ENCODE measurements at places on chromosomes 11 and 22.

GRCh38 chr22:26398741-26399153, 30.3 kb upstream of the ASPHD2 start:
- DNase-seq = no peak

GRCh38 chr22:27690599-27690998, 111.0 kb downstream of the MN1 start:
- DNase-seq = no peak

GRCh38 chr22:30920407-30920806, 48.2 kb downstream of the MORC2 start:
- DNase-seq = peak; percentile 27

- DNase-seq = no peak
Measured at GRCh38 chr22:24588381-24588756, 4.5 kb downstream of the LRRC75B start.

GRCh38 chr22:39568278-39568981, 2.1 kb upstream of the CACNA1I start:
- DNase-seq = no peak

GRCh38 chr11:11396301-11397035, 43.4 kb upstream of the CSNK2A3 start:
- no peak for DNase-seq

GRCh38 chr11:76801225-76801624, 18.1 kb downstream of the TSKU start:
- DNase-seq = no peak

DNA sequence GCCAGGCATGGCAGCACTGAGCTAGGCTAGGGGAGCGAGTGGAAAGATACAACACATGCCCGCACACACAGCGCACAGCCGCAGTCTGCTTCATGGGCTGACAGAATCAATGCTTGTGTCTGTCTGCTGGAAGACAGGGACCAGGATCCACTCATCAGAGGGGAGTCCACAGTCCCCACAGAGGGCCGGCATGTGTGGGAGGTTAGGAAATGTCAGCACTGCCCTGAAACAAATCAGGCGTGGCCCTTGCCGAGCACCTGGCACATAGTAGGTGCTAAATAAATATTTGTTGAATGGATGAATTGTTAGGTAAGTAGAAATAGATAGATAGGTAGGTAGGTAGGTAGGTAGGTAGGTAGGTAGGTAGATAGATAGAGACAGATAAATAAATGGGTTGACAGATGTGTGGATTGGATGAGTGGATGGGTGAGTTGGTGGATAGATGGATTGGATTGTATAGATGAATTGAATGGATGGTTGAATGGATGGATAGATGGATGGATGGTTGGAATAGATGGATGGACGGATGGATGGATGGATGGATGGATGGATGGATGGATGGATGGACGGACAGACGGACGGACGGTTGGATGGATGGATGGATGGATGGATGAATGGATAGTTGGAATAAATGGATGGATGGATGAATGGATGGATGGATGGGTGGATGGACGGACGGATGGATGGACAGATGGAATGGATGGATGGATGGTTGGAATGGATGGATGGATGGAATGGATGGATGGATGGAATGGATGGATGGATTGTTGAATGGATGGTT, 3.3 kb downstream of the SLC22A12 start:
- no peak for DNase-seq

- DNase-seq = no peak
Measured at GRCh38 chr22:37222440-37222971, 10.2 kb upstream of the SSTR3 start.

- DNase-seq = no peak
Measured at GRCh38 chr11:77668760-77669159, 31.2 kb upstream of the CLNS1A start.

- no peak for DNase-seq
Measured at GRCh38 chr11:11669233-11669846, 47.5 kb upstream of the GALNT18 start.

DNA sequence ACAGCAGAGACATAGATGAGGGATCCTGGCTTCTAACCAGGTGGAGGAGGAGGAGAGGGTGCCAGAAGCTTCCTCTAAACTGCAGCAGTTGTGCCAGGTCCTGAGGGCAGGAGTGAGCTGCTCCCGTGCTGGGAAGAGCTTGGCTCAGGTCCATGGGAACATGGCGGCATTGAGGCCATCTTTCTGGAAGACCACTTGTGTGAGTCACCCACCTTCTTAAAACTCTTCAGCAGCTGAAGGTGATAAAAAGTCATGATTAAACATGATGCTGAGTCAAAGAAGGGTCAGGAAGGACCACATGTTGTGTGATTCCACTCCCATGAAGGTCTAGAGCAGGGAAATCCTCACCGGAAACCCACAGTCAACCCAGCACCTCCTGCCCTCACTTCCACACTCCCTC, 35.1 kb downstream of the LINC01488 start:
- DNase-seq = no peak

DNA sequence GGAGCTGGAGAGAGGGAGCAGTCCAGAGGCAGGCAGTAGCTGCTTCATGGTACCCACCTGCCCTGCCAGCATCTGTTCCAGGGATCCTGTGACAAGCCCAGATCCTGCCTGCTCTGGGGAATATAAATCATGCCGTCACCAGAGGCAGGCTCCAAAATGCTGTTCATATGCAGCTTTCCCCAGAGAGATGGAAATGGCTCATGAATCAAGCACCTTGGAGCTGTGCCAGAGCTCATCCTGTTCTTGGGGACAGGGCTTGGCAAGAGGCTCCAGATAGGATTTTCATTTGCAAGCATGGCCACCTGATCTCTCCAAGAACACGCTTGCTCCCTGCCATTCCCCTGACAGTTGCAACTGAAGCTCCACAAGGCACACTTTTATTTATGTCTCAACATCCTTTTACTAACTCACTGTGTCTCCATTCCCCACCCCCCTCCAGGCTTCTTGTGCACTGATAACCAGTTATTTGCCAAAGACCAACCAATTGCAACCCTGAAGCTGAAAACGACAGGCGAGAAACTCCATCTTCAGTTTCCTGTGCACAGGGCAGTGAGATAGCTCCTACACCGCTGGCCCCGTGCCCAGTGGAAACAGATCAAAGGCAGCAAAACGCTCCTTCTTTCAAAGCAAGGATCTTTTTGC, 115.8 kb upstream of the PITPNB start:
- DNase-seq = no peak

DNA sequence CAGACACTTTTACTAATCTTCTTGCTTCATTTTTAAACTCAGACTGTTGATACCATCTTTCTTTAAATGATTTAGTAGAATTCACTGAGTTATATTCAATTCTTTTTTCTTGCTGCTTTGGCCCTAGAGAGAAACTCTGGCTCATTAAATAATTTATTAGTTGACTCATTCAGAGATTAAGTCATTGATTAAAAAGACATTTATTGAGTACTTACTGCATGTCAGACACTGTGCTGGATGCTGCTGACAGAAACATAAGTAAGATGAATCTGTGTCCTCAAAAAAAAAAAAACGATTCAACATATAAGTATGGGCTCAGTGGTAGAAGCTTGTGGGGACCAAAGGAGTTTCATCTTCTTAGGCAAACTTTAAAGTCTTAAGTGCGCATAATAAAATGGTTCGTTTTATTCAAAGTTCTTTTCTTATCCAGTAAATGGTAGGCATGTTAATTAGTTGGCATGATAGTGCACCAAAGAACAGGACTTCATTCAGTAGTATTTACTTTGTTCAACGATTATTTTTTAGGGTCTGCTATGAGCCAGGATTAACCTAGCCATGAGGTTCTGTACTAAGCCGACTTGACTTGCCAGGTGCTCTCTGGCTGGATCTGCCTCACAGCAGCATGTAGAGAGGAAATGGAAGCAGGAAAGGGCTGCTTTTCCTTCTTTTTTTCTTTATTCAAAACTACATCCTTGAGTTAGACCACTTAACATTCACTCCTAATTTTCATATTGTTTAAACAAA, 281.0 kb upstream of the CTSC start:
- DNase-seq = no peak

GRCh38 chr11:130192845-130193267, 33.3 kb downstream of the ST14 start:
- DNase-seq = no peak

- DNase-seq = no peak
Measured at GRCh38 chr22:34210301-34210700, 290.0 kb upstream of the LARGE1 start.
